ENCODE measurements at places on chromosomes 3 and 15.

- no peak for DNase-seq
Measured at GRCh38 chr3:138465451-138465850, 31.0 kb downstream of the ESYT3 start.

DNA sequence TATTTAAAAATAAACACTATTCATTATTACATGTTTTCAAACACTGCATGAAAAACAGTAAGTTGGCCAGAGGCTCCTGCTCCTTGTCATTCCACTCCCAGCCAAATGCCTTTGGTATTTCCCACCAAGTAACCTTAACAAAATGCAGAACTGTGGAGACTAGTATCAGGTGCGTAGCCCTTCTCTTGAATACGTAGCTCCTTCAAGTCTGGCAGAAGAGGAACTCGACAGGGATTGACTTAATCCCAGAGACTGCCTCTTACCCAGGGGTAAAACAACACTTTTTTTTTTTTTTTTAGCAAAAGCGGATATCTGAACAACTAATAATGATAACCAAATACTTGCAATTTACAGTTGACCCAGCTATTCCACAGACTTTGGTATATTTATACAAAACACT is 738 bp downstream of the COMMD2 start:
- no peak for DNase-seq

DNA sequence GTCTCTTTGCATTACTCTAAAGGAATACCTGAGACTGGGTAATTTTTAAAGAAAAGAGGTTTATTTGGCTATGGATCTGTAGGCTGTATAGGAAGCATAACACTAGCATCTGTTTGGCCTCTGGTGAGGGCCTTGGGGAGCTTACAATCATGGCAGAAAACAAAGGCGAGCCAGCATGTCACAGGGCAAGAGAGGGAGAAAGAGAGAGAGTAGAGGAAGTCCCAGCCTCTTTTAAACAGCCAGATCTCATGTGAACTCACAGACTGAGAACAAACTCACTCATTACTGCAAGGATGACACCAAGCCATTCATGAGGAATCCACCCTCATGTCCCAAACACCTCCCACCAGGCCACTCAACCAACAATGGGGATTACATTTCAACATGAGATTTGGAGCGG is 974.6 kb downstream of the FHIT start:
- DNase-seq, result no peak

DNA sequence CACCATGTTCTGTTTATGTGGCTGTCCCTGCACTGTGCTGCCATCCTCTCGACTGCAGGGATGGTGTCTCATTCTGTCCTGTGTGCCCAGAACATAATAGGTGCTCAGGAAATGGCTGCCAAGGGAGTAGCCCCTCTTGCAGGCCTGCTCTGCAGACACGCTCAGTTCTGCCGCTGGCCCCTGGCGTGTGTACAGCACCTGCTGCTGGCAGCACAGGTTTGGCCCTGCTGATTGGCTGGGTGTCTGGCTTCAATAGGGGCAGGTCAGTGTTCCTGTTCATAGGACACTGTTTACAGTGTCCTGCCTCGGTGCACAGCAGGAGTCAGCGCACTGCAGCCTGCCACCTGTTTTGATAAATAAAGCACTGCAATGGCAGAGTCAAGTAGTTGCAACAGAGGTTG is 146.9 kb downstream of the DNAJB8 start:
- DNase-seq, result peak; percentile 74

- DNase-seq, result no peak
Measured at GRCh38 chr15:88029696-88030095, 226.8 kb downstream of the NTRK3 start.

DNA sequence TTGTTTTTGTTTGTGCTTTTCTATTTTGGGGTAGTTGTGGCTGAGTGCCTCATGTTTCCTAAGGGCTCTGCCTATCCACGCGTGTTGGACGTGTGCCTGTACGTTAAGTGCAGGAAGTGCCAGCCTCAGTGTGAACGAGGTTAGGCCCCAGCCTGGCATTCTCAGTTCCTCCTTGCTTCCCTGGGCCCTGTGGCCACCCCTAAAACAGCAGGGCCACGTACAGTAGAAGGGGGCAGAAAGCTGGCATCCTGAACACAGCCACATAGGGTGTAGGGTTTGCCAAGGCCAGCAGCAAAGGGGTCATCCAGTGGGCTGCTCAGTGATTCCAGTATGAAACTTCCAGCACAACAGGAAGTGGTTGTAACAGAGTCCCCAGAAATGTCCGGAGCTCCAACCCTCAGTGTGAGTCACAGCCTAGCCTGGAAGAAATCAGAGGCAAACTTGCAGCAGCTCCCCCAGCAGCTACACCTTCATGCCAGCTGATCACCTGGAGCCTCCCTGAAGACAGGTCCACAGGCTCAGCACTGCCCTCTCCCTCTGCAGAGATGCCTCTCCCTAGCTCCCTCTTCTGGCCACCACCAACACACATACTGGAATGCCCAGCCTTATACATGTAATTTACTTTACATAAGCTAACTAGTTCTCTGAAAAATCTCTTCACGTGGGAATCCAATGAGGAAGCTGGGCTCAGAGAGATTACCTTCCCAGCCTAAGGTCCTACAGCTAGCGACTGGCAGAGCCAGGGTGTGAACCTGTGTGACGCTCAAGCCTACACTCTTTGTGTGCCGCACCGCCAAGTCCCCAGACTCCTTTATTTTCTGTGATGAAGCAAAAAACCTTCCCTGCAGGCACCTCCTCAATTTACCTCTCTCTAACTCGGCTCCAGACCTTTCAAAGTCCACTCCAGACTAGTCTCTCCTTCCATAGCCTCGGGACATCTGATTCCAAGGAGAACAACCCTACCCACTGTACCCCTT is 26.6 kb downstream of the ILDR1 start:
- peak; percentile 64 for DNase-seq

DNA sequence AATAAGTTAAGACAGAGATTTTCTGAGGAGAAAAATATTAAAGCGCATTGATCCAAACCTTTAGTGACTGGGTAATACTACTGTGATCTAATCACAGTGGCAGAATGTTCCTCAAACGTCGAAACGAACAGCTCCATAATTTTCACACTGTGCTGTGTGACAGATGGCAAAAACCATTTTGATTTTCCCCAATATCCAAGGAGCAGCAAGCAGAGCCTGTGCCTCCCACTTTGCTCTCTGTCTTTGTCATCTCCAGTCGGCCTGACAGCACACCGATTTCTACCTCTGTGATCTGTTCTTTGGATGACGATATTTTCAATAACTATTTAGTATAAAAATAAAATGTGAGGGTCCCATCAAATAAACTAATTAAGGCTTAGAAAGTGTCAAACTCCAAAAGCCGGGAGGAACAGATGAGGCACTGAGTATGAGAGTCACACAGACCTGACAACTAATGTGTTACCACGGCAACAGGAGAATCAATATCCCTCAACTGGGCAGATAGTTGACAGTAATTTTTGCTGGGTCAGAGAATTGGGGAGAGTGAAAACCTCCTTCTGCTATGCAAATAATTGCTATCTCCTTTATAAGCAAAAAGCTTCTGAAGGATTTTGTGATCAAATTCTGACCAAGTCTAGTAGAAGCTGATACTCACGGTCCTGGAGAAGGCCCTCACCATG is 489.1 kb upstream of the CFAP20DC start:
- DNase-seq, result no peak

DNA sequence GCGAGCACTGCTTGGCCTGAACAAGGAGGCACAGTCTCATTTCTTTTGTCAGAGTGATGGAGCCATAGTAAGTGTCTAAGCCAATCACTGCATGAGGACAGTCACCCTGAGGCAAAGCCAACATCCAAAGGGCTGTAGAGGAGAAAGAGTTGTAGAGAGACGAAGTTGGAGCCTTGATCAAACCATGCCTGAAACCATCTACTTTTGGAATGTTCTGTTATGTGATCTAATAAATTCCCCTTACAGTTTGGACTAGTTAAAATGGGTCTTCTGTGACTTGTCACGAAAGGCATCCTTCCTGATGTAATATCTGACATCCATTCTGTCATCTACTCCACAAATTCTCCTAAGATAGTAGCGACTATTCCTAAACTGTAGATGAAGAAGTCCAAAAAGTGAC is 128.3 kb downstream of the FBLN2 start:
- no peak for DNase-seq

DNA sequence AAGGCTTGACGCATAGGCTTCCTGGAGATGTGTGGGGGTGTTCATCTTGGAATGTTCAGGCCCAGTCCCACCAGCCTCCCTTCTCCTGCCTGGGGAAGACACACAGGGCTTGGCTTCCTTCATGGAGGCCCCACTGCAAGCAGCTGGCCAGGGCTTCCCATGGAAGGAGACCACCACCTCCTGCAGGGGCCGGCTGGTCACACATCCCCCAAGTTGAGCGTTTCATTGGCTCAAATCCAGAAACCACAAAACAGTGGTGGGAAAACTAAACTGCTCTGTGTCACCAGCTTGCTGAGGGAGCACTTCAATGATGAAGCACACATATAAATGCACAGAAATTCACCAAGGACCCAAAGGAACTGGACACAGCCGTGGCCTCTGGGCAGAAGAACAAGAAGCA is 8.3 kb downstream of the IQSEC1 start:
- no peak for DNase-seq

- no peak for DNase-seq
Measured at GRCh38 chr3:57952208-57952631, 56.0 kb upstream of the FLNB start.

DNA sequence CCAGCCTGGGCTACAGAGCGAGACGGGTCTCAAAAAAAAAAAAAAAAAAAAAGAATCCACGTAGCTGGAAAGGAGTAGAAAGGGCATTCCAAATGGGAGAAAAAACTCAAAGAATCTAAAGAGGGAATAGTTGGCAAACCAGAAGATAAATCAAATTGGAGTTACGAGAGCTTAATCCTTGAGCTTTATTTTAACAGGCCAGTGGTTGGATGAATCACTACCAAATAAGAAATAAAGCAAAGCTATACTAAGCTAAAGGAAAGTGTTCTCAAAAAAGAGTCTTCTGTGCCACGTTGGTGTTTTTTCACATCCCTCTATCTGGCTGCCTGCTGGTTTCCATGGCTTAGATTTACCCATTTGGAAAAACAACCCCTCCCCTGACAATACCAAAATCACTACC is 14.0 kb downstream of the VGLL4 start:
- DNase-seq, result no peak

DNA sequence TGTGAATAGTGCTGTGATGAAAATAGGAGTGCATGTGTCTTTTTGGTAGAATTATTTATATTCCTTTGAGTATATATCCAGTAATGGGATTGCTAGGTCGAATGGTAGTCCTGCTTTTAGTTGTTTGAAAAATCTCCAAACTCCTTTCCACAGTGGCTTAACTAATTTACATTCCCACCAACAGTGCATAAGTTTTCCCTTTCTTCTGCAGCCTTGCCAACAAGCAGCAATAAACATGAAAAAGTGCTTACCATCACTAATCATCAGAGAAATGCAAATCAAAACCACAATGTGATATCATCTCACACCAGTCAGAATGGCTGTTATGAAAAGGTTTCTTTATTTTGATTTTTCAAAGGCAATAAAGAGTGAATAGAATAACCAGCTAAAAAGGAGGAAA is 1105.9 kb downstream of the NAALADL2 start:
- DNase-seq, result no peak

GRCh38 chr3:50278123-50278879 is 586 bp upstream of the LSMEM2 start:
- no peak for DNase-seq

GRCh38 chr15:28006116-28006905 is 92.8 kb downstream of the OCA2 start:
- no peak for DNase-seq

DNA sequence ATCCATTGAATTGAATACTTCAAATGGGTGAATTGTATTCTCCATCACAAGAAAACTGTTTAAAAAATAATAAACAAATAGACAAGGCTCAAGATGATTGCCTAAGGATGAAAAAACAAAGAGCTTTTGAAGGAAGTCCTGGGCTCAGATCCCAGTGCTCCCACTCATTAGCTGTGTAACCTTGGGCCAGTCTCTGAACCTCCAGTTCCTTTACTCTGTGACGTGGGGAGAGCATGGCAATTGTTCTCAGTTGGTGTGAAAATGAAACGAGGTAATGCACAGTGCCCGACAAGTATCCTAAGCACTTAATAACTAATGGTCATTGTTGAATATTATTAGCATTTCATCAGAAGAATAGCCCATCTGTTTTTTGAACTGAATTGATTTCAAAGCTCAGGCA is 40.7 kb downstream of the TNIK start:
- DNase-seq, result no peak

DNA sequence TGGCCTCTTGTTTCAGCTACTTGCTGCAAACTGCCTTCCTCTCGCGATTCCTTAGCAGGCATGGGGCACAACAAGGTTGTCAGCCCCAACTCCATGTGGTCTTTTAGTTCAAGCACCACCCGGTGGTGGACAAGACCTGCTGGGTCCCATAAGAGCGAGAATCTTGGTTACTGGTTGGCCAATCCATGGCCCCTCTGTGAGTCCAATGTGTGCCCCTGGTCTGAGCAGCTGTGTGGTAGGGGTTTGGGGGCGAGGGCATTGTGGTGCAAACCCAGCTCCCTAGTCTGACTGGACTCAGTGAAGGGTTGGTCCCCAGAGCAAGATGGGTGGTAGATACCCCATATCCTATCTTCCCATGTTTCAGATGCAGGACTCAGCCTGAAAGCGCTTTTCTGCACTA is 48.8 kb downstream of the MESD start:
- DNase-seq, result no peak

- DNase-seq, result no peak
Measured at GRCh38 chr15:62766599-62766998, 275.9 kb upstream of the TPM1 start.

- DNase-seq, result no peak
Measured at GRCh38 chr3:116476691-116477090, 31.4 kb upstream of the LSAMP start.

DNA sequence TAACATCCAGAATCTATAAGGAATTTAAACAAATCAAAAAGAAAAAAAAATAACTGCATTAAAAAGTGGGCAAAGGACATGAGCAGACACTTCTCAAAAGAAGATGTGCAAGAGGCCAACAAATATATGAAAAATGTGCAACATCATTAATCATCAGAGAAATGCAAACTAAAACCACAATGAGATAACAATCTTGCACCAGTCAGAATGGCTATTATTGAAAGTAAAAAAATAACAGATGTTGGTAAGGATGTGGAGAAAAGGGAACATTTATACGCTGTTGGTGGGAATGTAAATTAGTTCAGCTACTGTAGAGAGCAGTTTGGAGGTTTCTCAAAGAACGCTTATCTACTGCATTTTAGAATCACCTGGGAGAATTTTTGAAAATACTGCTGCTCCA is 186.1 kb downstream of the OTOL1 start:
- no peak for DNase-seq

- no peak for DNase-seq
Measured at GRCh38 chr3:16390581-16390980, 122.9 kb downstream of the RFTN1 start.

- no peak for DNase-seq
Measured at GRCh38 chr3:56970461-56970879, 90.0 kb upstream of the SPATA12 start.

- DNase-seq, result no peak
Measured at GRCh38 chr3:126450744-126451143, 24.9 kb downstream of the ZXDC start.

DNA sequence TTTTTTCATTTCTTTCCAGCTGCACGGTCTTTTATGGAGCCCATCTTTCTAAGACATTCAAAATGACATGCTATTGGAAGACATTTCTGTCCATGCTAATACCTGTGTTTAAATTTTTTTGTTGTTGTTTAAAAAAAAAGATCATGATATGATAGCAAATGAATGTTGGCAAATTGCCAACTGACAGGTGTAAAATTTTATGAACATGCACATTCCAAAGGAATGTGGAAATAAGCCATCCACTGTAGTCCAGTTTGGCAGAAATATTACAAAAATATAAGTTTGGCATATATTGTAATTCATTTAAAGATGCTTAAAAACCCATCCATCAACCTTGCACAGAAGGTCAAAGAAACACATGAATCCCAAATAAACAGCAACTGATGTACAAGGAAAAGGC is 75.6 kb upstream of the WNT5A start:
- no peak for DNase-seq

Data from pancreas (tissue), 10 donors.